ENCODE measurements at places on chromosomes 1 and 21.

DNA sequence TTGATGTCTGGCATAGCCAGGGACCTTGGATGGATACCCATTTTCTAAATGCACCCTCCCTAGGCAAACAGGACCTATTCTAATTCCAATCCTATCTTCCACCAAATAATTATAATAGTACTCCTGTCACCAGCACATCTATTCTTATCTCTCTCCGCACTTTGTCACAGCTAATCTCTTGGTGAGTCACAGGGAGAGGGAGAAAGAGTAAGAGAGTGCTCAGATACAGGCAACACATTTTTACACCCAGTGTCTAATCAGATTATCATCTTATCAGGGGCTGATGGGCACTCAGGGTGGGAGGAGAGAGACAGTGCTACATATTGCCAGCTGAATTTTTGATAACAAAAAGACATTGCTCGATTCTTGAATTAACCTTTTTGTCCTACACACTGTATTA, 275.0 kb upstream of the BEND5 start:
- no peaks in the 10 kb centered on the region for H3K27me3 ChIP-seq
- DNase-seq = no peak
- no peak overlapping the region for H3K4me3 ChIP-seq
- no peaks in the 10 kb centered on the region for H3K36me3 ChIP-seq

GRCh38 chr1:9808459-9808858, 15.3 kb downstream of the CLSTN1 start:
- H3K27me3 ChIP-seq = no peaks in the 10 kb centered on the region
- no peak overlapping the region for H3K4me3 ChIP-seq
- peak overlapping the region; percentile 91 for H3K27ac ChIP-seq

- peak overlapping the region; percentile 1 for H3K27ac ChIP-seq
- H3K4me1 ChIP-seq = no peaks in the 10 kb centered on the region
- H3K27me3 ChIP-seq = no peaks in the 10 kb centered on the region
- no peak for DNase-seq
Observed at GRCh38 chr1:237736372-237737029, 154.2 kb downstream of the ZP4 start.

- H3K4me3 ChIP-seq = no peak overlapping the region
- peak overlapping the region; percentile 91 for H3K27ac ChIP-seq
- H3K4me1 ChIP-seq = peaks cover 26% of the 10 kb centered on the region
- DNase-seq = no peak
Observed at GRCh38 chr1:173411835-173412742, 65.0 kb upstream of the PRDX6 start.

DNA sequence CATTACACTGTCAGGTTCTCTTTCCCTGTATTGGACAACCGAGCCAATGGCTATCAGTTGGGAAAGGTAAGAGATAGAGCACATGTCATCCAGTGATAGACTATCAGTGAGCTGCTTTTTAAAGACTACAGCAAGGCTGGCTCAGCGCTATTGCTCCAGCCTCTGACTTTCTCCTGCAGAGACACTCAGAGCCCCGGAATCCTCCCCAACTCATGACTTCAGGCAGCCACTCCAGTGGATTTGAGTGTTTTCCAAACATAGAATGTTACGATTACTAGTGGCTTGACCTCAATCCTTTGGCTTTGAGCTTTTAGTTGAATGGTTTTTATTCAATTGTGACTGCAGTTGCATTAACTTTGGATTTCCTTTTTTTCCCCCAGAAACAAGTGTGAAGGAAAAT, 331.9 kb downstream of the DISC1 start:
- no peak overlapping the region for H3K27ac ChIP-seq
- no peaks in the 10 kb centered on the region for H3K36me3 ChIP-seq

DNA sequence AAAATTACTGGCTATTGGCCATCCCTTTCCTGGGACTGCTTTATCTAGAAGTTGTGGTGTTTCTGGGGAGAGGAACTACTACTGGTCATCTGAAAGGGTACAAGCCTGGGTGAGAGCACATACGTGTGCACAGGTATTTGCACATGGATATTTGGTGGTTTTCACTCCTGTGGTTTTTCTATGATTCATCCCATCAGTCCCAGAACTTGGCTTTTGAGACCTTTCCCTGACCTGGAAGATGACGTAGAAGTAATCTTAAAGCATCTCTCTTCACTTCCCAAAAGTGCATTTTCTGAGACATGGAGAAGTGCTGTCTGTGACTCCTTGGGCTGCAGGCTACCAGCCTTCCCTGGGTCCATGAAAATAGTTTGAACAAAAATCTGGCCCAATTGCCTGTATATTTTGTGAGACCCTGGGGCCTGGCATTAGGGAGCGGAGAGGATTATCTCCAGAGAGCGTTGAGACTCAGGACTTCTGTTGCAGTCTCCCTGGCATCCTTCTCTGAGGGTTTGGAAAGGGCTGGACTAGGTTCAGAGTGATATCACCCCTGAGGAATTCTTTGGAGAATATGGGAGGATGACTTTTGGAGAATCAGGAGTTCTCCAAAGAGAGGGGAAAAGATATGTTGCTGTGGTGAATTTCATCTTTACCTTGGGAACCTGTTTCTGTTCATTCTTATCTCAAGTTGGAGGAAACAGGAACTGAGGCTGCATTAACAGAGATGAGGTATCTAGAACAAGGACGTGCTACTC, 130.8 kb downstream of the NOS1AP start:
- H3K27me3 ChIP-seq = peaks cover 82% of the 10 kb centered on the region
- no peaks in the 10 kb centered on the region for H3K4me1 ChIP-seq
- DNase-seq = no peak

DNA sequence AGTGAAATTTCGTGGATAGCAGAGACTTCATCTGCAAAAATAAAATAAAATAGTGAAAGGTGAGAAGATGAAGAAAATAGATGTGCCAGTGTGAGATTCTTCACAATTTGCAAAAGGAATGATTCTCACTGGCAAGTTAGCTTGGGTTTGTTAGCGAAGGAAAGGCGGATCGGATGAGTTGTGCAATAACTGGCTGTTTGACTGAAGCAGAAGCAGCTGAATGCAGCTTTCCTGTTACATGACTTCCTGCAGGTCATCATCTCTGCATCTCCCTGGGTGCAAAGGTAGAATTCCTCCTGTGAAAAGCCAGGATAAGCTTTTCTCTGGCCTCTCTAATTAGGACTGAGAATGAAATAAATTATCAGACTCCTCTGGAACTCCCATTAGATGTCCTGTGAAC, 263.1 kb upstream of the CHRM3 start:
- H3K36me3 ChIP-seq = no peaks in the 10 kb centered on the region
- DNase-seq = no peak
- H3K27ac ChIP-seq = no peak overlapping the region

DNA sequence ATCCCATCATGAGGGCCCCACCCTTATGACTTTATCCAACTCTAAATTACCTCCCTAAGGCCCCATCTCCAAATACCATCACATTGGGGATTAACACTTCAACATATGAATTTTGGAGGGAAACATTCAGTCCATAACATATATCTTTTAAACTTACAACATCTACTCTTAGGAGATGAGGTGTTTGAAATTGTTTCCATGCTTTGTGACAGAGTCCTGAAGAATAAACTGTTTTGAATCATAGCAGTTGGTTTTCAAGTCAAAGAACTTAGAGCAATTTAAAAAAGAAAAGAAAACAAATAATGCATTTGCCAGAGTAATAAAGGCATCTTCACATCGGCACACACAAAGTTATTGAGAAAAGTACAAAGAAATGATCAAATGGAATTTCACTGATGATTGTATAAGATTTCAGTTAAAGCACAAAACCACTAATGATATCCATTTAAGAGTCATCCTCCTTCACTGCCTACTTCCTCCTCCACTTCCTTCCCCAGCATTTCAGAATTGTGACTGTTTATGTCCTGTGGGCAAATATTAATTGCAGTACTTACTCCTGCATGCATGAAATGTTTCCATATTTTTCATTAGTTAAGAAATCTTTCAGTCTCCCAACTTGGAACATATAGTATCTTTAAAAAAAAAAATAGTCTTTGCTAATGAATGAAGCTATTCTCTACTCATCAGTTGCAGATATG, 202.0 kb downstream of the LRRC40 start:
- H3K27me3 ChIP-seq = no peaks in the 10 kb centered on the region
- H3K27ac ChIP-seq = no peak overlapping the region
- H3K4me3 ChIP-seq = no peak overlapping the region
- H3K36me3 ChIP-seq = no peaks in the 10 kb centered on the region
- H3K4me1 ChIP-seq = no peaks in the 10 kb centered on the region
- DNase-seq = no peak

- DNase-seq = no peak
- no peak overlapping the region for H3K4me3 ChIP-seq
- H3K27me3 ChIP-seq = peaks cover 51% of the 10 kb centered on the region
- H3K36me3 ChIP-seq = peaks cover 2% of the 10 kb centered on the region
Observed at GRCh38 chr1:206850401-206850800, 15.0 kb upstream of the IL20 start.

- H3K36me3 ChIP-seq = no peaks in the 10 kb centered on the region
- no peaks in the 10 kb centered on the region for H3K4me1 ChIP-seq
- peaks cover 37% of the 10 kb centered on the region for H3K27me3 ChIP-seq
- DNase-seq = no peak
Observed at GRCh38 chr1:181793831-181794230, 267.7 kb downstream of the ZNF648 start.

GRCh38 chr1:182196897-182197870, 135.7 kb upstream of the ZNF648 start:
- H3K36me3 ChIP-seq = peaks cover 4% of the 10 kb centered on the region
- DNase-seq = no peak
- peaks cover 13% of the 10 kb centered on the region for H3K27me3 ChIP-seq
- H3K4me1 ChIP-seq = no peaks in the 10 kb centered on the region
- no peak overlapping the region for H3K4me3 ChIP-seq

- no peak overlapping the region for H3K4me3 ChIP-seq
- no peak overlapping the region for H3K27ac ChIP-seq
- H3K27me3 ChIP-seq = peaks cover 51% of the 10 kb centered on the region
- H3K4me1 ChIP-seq = peaks cover 15% of the 10 kb centered on the region
Observed at GRCh38 chr1:110065841-110066240, 4.6 kb downstream of the ALX3 start.

GRCh38 chr1:161707503-161707902, 474 bp downstream of the FCRLA start:
- DNase-seq = no peak
- H3K27me3 ChIP-seq = peaks cover 24% of the 10 kb centered on the region
- peaks cover 3% of the 10 kb centered on the region for H3K36me3 ChIP-seq
- H3K4me1 ChIP-seq = no peaks in the 10 kb centered on the region
- H3K4me3 ChIP-seq = no peak overlapping the region

Measured in T-helper 17 cell (primary cell).